ENCODE measurements at places on chromosomes 1 and 21. TPM values are rescaled to one million over a fixed set of nuclear protein-coding genes. Genes with fewer than 3 reads are reported as not detected.

Gene TPTE
- not detected for total RNA-seq

Gene MSH4
- total RNA-seq, result 0.39 TPM

Gene PM20D1
- total RNA-seq, result 0.39 TPM

Gene ATP1A4
- not detected for total RNA-seq

Gene IFNLR1
- 3.4 TPM for total RNA-seq

Gene ADORA1
- 1.1 TPM for total RNA-seq

Gene GBP7
- not detected for total RNA-seq

GRCh38 chr21:35394634-35395369, 345.7 kb upstream of the RUNX1 start:
- DNase-seq, result no peak

DNA sequence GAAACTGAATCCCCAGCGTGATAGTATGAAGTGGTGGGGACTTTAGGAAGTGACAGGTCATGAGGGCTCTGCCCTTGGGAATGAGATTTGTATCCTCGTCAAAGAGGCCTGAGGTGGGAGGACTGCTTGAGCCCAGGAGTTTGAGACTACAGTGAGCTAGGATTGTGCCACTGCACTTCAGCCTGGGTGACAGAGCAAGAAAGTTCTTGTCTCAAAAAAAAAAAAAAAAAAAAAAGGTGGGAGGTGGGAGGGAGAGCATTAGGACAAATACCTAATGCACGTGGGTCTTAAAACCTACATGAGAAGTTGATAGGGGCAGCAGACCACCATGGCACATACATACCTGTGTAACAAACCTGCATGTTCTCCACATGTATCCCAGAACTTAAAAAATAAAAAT, 24.0 kb upstream of the RERE start:
- no peak for DNase-seq

DNA sequence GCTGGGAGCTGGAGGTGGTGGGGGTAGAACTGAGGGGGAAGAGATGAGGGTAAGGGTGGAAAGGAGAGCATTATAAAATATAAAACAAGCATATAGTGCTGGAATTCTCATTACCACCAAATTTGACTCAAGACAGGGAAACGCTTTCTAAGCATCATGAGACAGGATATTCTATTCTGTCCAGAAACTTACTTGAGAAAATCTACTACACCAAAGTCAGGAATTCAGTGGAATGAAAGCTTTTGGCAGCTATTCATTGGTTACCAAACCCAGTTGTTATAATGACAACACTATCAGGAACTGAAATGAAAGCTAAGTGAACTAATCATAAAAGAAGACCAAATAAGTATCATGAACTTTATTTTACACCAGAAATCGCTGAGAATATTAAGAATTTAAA, 14.5 kb downstream of the AIDA start:
- DNase-seq, result no peak

DNA sequence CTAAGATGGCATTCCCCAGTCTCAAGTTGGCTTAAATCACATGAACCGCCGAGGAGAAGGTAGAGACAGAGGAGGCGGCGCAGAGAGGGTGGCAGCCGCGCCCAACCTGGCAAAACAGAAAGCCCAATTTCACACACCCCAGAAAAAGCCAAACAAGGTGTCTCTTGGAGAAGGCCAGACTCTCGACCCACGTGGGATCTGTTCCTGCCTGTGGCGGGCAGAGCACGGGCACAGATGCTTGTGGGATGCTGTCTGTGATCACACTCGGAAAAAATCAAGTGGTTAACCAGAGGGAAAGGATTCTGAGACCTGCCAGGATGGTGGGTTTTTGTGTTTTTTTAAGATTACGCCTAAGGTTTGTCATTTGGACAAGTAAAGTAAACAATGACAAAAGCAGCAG, 80.7 kb downstream of the MRPL37 start:
- no peak for DNase-seq

DNA sequence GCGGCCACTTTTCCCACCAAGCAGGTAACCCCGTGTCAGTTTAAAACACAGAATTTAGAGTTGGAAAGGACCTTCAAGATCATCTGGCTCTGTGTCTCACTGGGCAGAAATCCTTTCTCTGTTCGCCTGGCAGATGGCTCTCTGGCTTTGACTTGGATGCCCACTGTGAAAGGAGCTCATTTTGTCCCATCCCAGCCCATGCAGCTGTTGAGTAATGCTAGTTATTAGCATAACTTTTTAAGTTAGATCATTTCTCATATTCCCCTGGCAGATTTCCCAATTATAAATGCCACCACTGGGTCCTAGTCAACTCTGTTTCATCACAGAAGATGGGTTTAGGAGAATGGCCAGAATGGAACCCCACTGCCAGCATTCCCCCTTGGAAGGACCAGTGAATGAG, 55.9 kb downstream of the SLC35F3 start:
- no peak for DNase-seq

- DNase-seq, result no peak
Measured at GRCh38 chr1:79259390-79260336, 253.1 kb upstream of the ADGRL4 start.

DNA sequence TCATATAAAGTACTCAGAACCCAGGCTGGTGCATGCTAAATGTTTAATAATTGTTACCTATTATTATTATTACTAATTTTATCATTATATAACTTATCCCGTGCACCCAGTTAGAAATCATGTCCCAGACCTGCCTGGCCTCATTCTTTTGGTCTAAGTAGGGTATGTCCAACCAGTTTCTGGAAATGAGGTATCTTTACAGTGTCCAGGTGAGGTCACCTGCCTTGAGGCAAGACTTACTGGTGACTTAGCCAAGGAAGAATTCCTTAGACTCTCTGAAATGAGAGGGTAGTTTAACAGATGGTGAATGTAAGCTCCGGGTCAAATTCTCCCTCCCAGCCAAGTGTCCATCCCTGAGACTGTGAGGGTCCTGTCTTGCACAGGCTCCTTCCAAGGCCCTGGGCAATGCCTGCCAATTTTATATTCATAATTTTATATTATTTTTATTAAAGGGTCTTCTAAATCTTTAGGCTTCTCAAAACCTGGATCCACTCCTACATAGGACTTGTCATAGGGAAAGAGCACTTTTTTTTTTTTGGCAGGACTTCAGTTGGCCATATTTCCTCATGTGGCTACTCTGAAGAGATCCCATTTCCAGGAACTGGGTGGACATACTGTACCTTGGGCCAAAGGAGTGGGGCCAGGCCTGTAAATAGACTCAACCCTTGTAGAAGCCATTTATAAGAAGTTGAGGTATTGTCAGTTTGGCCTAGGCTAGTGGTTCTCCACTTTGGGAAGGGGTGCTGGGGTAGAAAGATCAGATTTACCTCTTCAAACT, 96.7 kb upstream of the KCNA3 start:
- no peak for DNase-seq

DNA sequence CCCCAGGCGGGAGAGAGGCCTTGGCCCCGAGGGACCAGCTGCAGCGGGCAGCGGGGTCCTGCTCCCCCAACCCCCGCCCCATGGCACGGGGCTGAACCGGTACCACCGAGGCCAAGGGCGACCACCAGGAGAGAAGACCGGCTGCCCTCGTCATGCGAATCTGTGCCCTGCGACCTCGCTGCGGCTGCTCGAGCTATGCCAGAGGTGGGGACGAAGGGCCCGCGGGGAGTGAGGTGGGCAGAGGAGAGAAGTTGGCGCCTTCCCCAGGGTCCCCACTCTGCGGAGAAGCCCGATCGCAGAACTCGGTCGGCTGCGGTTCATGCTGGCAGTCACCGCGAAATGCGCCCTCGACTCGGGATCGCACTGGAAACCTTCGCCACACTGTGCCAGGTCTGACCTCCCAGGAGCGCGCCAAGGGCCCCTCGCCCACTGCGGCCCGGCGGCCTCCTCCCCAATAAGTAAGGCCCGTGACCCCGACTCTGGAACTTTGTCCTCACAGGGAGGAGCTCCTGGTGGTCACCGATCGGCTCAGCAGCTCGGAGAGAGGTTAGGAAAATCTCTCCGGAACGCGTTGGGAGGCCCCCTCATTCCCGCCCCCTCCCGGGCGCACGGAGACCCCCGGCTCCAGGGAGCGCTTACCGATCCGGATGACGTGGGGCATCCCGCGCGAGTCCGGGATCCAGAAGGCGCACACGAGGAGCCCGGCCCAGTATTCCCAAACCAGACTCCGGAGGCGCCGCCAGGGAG, 787 bp downstream of the GRIK3 start:
- no peak for DNase-seq

- DNase-seq, result no peak
Measured at GRCh38 chr1:239999170-239999569, 92.5 kb upstream of the FMN2 start.

Measured in skin of body (tissue), 3 donors.